NB4 (cell line): ENCODE measurements at places on chromosomes 1 and 21.

DNA sequence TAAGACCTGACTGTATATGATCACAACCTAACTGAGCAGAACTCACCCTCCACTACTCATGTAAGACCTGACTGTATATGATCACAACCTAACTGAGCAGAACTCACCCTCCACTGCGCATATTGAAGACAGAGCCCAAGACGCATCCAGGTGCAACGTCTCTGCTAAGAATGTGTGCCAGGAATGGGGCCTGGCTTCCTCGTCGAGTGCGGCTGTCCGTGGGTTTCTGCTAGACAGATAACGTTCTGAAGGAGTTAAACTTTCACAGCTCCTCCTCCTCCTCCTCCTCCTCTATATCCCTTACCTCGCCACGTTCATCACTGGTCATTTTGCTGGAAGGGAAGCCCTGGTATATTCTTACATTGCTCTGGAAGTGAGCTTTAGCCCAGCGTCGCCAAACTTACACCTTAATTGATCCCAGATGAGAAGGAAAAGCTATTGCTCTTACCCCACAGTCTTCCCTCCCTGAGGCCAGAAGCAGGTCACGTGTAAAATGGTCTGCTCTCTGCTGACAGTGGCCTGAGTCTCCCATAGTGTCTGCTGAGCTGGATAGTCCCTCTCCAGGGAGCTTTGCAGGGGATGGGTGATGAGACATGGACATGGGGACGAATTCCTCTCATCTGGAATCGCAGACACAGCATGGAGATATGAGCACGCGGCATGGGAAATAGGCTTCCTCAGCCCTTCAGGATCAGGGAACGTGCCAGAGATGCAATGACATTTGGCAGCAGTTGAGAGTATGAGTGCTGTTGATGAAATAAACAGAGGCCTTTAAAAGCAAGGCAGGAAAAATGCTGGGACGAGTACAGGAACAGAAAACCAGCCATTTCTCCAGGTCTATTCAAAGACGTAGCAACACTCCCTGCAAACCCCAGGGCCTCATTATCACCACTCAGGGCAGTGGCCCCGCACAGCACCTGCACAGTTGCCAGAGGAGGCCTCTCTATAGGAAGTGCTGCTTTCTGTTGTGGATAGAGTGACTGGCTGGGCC lies 528.1 kb downstream of the KIF26B start:
- no peak for DNase-seq

- DNase-seq = no peak
Observed at GRCh38 chr1:198122693-198123092, 34.1 kb upstream of the NEK7 start.

DNA sequence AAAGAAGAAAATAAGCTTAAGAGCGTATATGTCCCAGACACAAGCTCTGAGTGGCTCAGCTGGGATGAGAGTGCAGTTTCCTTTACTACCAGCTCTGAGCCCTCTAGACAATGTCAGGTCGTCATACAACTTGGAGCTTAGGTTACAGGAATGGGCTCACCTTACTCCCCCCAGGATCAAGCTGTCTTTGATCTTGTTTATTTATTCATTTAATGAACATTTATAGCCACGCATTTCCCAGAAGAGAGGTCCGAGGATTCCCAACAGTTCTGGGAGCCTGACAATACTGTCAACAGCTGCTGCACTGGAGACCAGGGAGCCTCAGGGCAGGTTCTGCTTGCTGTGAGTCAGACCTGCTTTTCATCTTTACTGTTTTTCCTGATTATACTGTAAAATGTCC lies 378.9 kb downstream of the PLPP3 start:
- no peak for DNase-seq

DNA sequence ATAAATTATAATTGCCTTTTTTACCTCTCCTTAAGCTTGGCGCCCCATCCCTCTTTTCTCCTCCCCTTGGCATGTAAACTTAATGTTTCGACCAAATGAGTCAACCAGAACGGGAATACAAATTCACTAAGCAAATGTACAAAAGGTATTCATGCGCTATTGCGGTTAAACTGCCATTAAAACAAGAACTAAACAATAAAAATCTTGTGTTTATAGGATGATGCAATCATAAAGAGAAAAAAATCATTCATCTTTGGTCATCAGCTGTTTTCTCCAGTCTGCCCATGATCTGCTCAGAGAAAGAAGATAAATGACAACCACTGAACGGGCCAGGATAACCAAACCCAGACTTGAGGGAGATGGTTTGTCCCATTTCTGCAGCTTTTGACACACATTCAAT lies 534.2 kb upstream of the PLXNA2 start:
- no peak for DNase-seq

DNA sequence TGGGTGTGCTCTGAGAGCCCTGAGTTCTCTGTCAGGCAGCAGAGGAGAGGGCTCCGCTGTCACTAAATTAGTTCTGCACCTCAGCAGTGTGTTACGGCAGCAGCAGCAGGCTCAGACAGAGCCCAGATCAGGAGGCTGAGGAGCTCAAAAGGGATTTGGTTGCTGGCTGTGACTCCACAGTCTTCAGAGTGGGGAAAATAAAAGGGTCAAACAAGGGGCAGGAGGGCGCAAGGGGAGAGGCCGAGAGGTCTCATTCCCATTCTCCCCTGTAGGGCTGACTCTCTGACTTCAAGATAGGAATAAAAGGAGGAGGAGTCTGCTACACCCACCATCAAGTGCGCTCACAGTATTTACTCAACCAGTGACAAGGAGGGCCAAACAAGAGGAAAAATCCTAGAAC lies 9.2 kb upstream of the SLC45A3 start:
- DNase-seq = no peak

DNA sequence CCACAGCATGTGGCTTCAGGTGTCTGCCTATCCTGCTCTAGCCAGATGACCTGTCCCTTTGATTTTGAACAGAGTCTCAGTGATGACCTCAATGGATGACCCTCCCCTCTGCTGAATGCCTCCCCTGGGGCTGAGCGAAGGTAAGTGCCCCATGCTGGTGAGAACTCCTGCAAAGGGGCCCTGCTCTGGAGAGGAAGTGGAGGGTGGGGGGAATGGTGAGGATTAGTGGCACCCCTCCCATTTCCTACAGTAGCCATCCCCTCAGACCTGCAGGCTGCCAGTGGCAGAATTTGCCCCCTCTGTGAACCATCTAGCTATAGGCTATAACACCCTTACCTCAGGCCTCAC lies 3.7 kb upstream of the PMVK start:
- no peak for DNase-seq

DNA sequence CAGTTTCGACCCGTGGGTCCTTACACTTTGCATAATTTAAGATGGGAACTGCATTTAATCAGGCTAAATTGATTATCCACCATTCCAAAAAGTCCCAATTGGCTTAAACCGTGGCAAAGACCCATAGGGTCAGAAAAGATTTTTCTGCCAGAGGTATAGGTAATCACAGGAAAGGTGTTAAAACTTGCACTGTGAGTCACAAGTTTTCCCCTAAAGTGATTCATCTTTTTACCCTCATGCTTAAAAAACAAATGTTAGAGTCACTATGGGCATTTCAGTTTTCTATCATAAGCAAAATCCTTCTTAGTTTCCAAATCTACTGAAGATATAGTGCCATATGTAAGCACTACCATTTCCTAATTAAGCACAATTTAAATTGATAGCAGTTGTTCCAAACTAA lies 1079.8 kb downstream of the ADGRL2 start:
- no peak for DNase-seq

GRCh38 chr1:21232044-21232443 lies 55.3 kb upstream of the EIF4G3 start:
- peak; percentile 49 for DNase-seq
